Large intestine (tissue), 12 donors: ENCODE measurements at places on chromosomes 1 and 21.

DNA sequence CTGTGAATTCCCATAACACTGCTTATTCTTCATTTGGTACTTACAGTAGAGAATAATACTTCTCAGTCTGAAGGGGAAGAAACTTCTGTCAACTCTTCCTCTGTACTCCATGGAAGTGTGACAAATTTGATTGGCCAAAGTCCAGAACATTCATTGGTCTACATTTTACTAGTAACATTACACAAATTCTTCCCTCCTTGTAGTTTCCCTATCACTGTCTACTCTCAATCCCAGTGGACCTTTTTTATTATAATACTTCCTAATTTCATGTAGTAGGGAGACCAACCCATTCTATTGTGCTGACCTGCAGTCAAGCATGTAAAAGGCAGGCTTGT lies 74.7 kb downstream of the ALG6 start:
- H3K36me3 ChIP-seq = no peaks in the 10 kb centered on the region
- no peak overlapping the region for H3K27ac ChIP-seq
- no peaks in the 10 kb centered on the region for H3K27me3 ChIP-seq
- no peak for DNase-seq
- H3K4me1 ChIP-seq = no peaks in the 10 kb centered on the region
- H3K4me3 ChIP-seq = no peak overlapping the region

DNA sequence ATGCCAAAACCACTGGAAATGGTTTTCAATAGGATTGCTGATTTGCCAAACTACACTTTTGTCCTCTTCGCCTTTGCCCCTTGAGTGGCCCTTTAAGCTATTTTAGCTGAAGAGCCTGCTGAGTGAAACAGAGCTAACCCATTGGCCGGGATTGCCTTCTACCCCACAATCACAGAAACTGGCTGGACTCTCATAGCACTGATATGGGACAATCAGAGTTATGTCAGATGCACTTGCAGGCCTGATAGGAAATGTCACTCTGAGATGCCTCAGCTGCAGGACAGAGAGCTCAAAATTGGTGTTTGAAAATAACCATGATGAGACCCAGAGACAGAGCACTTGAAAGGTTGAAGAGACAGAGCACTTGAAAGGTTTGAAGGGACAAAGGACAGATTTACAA lies 354.4 kb downstream of the BRINP2 start:
- no peaks in the 10 kb centered on the region for H3K36me3 ChIP-seq
- no peak for DNase-seq
- no peak overlapping the region for H3K27ac ChIP-seq
- H3K27me3 ChIP-seq = no peaks in the 10 kb centered on the region
- H3K4me1 ChIP-seq = no peaks in the 10 kb centered on the region

DNA sequence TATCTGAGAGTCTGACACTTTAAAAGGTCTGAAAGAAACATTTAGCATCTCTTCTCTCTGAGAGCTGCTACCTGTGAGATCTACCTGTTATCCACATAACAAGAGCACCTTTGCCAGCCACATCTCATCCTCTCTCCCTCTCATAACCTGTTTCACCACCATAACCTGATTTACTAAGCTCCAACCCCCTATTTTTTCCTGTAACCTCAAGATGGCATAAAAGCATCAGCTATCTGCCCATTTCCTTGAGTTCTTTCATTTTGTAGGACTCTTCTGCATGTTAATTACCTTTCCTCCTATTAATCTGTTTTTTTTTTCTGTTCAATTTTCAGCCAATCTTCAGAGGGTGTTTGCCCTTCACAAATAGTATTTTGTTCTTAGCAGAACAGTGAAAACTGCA lies 136.5 kb upstream of the KCNK1 start:
- no peak overlapping the region for H3K4me3 ChIP-seq
- DNase-seq = no peak
- peaks cover 8% of the 10 kb centered on the region for H3K4me1 ChIP-seq
- no peaks in the 10 kb centered on the region for H3K36me3 ChIP-seq

GRCh38 chr1:230120921-230121381 lies 53.9 kb downstream of the GALNT2 start:
- no peaks in the 10 kb centered on the region for H3K36me3 ChIP-seq
- no peak overlapping the region for H3K4me3 ChIP-seq
- peaks cover 16% of the 10 kb centered on the region for H3K4me1 ChIP-seq
- no peak overlapping the region for H3K27ac ChIP-seq
- no peak for DNase-seq
- no peaks in the 10 kb centered on the region for H3K27me3 ChIP-seq

- no peak overlapping the region for H3K4me3 ChIP-seq
- peaks cover 8% of the 10 kb centered on the region for H3K4me1 ChIP-seq
- no peaks in the 10 kb centered on the region for H3K36me3 ChIP-seq
- no peaks in the 10 kb centered on the region for H3K27me3 ChIP-seq
Measured at GRCh38 chr1:24871306-24871901, 58.7 kb downstream of the RUNX3 start.
